ENCODE measurements at places on chromosomes 3 and 15.
A peak's percentile ranks its signal among the peaks of the same experiment; 100 is the strongest.

- DNase-seq, result no peak
Observed at GRCh38 chr3:18245721-18246120, 179.4 kb downstream of the SATB1 start.

DNA sequence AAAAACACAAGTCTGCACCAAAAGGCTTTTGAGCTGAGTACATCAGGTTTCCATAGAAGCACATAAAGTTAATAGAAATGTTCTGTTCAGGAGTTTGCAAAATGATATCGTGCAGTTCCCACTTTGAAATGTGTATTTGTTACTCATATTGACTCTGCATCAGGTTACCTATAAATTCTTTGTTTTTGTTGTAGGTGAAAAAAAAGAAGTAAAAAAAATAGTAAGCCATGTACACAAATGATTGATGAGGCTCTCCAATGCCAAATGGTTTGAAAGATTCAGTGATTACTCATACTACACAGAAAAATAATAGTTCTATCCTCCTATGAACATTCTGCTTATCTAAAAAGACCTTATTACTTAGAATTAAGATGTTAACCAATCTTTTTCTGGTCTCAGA lies 287.3 kb upstream of the MME start:
- no peak for DNase-seq

DNA sequence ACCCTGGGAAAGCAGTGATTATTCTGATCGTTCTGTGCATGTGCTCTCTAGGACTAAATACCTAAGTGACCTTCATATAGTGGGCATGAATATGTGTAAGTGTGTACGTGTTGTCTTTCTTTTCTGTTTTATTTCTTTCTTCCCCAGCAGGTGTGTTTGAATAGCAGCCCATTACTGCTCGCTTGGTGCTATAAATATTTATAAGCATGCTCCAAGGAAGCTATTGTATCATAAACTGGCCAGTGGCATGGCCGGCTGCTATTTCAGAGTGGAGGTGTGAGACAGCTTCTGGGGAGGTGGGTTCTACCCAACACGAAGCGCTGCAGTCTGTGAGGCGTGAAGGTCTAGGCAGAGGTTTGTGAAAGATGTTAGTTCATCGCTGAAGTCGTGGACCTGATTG lies 641.8 kb downstream of the NTRK3 start:
- DNase-seq, result no peak

DNA sequence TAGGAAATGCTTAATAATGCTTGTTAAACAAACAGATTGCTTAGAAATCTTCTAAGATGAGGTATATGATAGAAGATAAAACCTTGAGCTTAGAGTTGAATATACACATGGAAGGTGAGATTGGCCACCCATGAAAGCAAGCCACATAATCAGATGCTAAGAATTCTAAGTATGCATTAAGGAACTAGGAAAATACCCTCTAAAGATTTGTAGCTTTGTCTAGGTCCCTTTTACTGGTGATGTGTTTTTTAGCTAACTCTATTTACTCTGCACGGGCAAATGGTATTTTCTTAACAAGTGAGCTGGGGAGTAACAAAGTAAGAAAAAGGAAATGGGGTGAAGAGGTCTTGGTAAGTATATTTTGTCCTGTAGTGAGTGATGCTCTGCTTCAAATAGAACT lies 310.3 kb downstream of the OXSM start:
- DNase-seq, result no peak

DNA sequence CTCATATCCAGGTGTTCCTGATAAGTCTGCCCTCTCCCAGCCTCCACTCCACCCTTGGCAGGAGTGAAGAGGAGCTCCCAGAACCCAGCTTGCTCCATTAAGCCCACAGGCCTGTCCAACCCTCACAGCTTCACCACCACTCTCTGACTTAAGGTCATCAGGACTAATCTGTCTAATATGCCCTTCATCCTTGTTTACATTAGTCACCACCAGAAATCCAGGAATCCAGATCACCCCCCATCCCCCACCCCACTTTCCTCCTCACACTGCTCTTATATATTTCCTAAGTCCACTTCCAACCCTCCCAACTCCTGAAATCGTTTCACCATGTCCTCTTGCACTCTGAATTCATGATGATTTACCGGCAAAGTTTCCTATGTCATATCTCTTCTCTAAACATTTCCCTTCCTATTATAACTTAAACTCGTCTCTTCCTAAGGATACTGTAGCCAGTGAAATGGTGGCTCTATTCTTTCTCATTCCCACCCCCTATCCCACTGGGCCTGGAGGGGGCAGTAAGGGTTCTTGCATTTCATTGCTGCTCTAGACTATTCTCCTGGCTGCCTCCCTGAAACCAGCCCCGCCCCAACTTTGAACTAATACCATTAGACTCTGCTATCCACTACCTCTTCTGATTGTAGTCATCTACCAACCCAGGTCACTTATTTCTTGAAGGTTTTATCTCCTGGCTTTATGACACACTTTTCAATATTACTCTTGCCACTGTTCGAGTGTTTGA lies 43.4 kb downstream of the PPP2R3A start:
- no peak for DNase-seq

GRCh38 chr3:149388001-149388440 lies 10.6 kb upstream of the TM4SF1 start:
- no peak for DNase-seq

DNA sequence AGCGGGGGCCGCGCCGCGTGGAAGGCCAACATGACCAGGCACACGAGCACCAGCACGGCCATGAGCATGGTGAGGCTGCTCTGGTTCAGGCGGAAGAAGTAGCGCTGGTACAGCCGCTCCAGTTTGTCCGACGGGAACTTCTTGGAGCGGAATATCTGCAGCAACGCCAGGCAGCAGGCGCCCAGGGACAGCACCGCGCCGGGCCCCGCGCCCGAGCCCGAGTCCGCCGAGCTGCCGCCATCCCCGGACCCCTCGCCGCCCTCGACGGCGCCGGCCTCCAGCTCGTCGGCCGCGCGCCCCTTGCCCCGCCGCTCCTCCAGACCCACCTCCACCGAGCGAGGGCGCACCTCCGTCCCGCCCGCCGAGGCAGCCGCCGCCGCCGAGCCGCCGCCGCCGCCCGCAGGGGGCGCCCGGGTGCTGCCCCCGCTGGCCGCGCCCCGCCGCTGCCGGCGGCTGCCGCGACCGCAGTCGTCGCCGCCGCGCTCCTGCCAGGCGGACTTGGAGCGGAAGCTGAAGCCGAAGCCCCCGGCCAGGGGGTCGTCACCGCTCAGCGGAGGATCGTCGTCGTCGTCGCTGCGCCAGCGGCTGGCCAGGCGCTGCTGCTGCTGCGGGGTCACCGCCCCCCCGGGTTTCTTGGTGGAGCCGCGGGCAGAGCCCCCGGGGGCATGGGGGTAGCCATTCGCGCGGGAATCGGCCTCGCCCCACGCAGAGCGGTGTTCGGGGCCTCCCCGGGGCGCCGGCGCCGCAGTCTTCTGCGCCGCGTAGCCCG lies 957 bp downstream of the ADCY5 start:
- DNase-seq, result peak; percentile 29

Data from stimulated activated CD4-positive, alpha-beta T cell treated with anti-CD3 and anti-CD28 coated beads, Interleukin-12 subunit alpha, Interleukin-12 subunit beta, amount 100 ng/mL, for 24 hours (primary cell).